Kidney (tissue), 22 donors: ENCODE measurements at places on chromosomes 12 and 14. TPM values are rescaled to one million over a fixed set of nuclear protein-coding genes. Genes with fewer than 3 reads are reported as not detected.

DNA sequence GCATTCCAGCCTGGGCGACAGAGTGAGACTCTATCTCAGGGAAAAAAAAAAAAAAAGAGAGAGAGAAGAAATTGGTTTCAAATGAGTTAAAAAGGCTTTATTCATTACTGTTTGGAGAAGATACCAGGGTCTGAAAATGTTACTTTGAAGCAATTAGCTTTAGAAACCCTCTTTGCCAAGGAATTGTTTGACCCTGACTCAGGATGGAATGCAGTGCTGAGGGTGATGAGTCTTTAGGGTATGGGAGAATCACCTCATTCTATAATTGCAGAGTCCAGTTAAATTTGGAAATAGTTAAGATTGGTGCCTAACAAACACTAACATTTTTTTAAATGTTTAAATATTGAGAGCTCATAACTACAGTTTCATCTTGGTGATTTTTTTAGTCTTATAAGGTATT is 13.3 kb downstream of the RAP1B start:
- H3K27ac ChIP-seq = no peak overlapping the region
- no peaks in the 10 kb centered on the region for H3K4me1 ChIP-seq
- no peak overlapping the region for H3K4me3 ChIP-seq
- DNase-seq = no peak

The DPPA3 gene
- total RNA-seq = not detected

The SRSF9 gene
- 144 TPM for total RNA-seq

DNA sequence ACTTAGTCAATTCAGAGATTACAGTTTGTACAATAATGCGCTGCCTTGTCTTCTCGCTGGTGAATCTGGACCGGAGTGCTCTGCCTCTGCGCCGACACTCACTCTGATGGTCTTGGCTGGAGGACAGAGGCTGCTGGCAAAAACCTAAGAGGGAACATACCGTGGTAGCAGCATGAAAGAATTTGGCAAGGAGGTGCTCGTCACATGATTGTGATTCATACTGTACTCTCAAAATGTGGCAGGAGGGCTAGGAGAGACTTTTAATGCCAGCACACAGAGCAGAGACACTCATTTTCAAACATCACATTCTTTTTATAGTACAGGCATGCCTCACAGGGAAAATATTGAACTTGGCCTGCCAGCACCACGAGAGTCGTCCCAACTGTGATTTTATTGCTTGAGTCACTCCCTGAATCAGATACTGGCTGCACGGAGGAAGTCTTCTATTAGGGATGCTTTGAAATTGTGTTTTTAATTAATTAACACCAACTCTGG is 67.8 kb downstream of the HMGA2 start:
- no peaks in the 10 kb centered on the region for H3K27me3 ChIP-seq
- H3K4me1 ChIP-seq = peaks cover 27% of the 10 kb centered on the region
- DNase-seq = peak; percentile 81
- peak overlapping the region; percentile 27 for H3K4me3 ChIP-seq
- H3K36me3 ChIP-seq = no peaks in the 10 kb centered on the region

- DNase-seq = no peak
- H3K27ac ChIP-seq = no peak overlapping the region
- H3K36me3 ChIP-seq = no peaks in the 10 kb centered on the region
- H3K27me3 ChIP-seq = no peaks in the 10 kb centered on the region
Measured at GRCh38 chr12:60468546-60468945, 872.7 kb downstream of the SLC16A7 start.

The GDF3 gene
- 0.66 TPM for total RNA-seq

- H3K27ac ChIP-seq = no peak overlapping the region
- H3K27me3 ChIP-seq = no peaks in the 10 kb centered on the region
- no peaks in the 10 kb centered on the region for H3K36me3 ChIP-seq
Measured at GRCh38 chr12:60421741-60422140, 825.9 kb downstream of the SLC16A7 start.

GRCh38 chr14:52547526-52547925 is 4.8 kb downstream of the TXNDC16 start:
- H3K36me3 ChIP-seq = no peaks in the 10 kb centered on the region
- H3K27me3 ChIP-seq = no peaks in the 10 kb centered on the region
- no peak overlapping the region for H3K4me3 ChIP-seq

- H3K4me3 ChIP-seq = peak overlapping the region; percentile 41
- no peaks in the 10 kb centered on the region for H3K4me1 ChIP-seq
Measured at GRCh38 chr12:51390891-51391282, 319 bp downstream of the GALNT6 start.

DNA sequence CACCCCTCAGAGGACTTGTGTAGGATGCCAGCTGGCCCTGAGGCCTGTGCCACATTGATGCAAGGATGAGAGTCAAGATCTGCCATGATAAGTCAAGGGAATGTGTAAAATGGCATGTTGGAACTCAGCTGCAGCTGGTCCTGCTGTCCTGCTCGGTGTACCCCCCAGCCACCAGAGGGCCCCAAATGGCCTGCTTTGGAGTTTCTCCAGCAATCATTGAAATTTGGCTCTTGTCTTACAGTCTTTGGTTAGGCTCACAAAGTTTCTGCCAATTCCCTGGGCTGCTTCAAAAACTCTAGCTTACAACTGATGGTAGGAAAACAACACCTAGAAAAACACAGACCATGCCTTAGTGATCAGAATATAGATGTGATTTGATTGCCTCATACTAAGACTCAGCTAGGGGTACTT is 76.8 kb downstream of the HSD17B6 start:
- peak; percentile 64 for DNase-seq
- H3K36me3 ChIP-seq = no peaks in the 10 kb centered on the region
- H3K27me3 ChIP-seq = no peaks in the 10 kb centered on the region
- no peak overlapping the region for H3K4me3 ChIP-seq
- no peaks in the 10 kb centered on the region for H3K4me1 ChIP-seq
- H3K27ac ChIP-seq = no peak overlapping the region

The CLMN gene
- 151 TPM for total RNA-seq

DNA sequence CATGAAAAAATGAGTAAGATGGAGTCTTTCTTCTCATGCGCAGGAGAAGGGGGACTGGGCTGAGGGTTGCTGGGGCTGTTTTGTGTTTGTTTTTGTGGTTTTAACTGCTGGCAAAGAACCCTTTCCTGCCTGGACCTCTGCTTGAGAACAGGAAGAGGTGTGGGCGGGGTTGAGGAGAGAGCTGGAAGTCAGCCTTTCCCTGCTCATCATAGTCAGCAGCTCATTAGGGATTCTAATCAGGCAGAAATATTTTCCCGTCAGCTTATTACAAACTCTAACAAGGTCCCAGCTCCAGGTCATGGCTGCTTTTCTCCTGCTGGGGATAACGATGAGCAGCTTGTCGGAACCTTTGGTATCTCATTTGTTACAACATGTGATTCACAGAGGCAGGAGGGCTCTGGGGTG is 185.0 kb upstream of the NRXN3 start:
- H3K4me3 ChIP-seq = no peak overlapping the region
- no peak overlapping the region for H3K27ac ChIP-seq
- no peak for DNase-seq

- H3K27me3 ChIP-seq = no peaks in the 10 kb centered on the region
- no peaks in the 10 kb centered on the region for H3K36me3 ChIP-seq
- H3K4me3 ChIP-seq = no peak overlapping the region
Measured at GRCh38 chr12:44863867-44864266, 12.2 kb downstream of the NELL2 start.

GRCh38 chr12:106255952-106256351 is 8.1 kb upstream of the CKAP4 start:
- no peak overlapping the region for H3K4me3 ChIP-seq
- H3K36me3 ChIP-seq = no peaks in the 10 kb centered on the region
- H3K27ac ChIP-seq = no peak overlapping the region

The CCDC85C gene
- total RNA-seq = 21.4 TPM

The NPAS3 gene
- total RNA-seq = 5.0 TPM

GRCh38 chr12:43861840-43862150 is 25.9 kb downstream of the TMEM117 start:
- H3K36me3 ChIP-seq = no peaks in the 10 kb centered on the region
- H3K4me1 ChIP-seq = no peaks in the 10 kb centered on the region
- H3K27ac ChIP-seq = no peak overlapping the region
- DNase-seq = no peak
- H3K4me3 ChIP-seq = no peak overlapping the region
- no peaks in the 10 kb centered on the region for H3K27me3 ChIP-seq

GRCh38 chr12:65867394-65867793 is 43.1 kb downstream of the HMGA2 start:
- H3K27ac ChIP-seq = no peak overlapping the region
- no peak for DNase-seq
- no peaks in the 10 kb centered on the region for H3K36me3 ChIP-seq
- no peaks in the 10 kb centered on the region for H3K27me3 ChIP-seq

GRCh38 chr12:101923045-101923718 is 45.8 kb downstream of the DRAM1 start:
- no peaks in the 10 kb centered on the region for H3K4me1 ChIP-seq
- no peak overlapping the region for H3K4me3 ChIP-seq
- H3K27me3 ChIP-seq = no peaks in the 10 kb centered on the region
- H3K27ac ChIP-seq = peak overlapping the region; percentile 43

GRCh38 chr14:85085981-85086380 is 444.0 kb upstream of the FLRT2 start:
- H3K4me1 ChIP-seq = no peaks in the 10 kb centered on the region
- H3K27me3 ChIP-seq = no peaks in the 10 kb centered on the region
- peak; percentile 22 for DNase-seq
- H3K36me3 ChIP-seq = no peaks in the 10 kb centered on the region
- no peak overlapping the region for H3K4me3 ChIP-seq

The IL26 gene
- not detected for total RNA-seq

DNA sequence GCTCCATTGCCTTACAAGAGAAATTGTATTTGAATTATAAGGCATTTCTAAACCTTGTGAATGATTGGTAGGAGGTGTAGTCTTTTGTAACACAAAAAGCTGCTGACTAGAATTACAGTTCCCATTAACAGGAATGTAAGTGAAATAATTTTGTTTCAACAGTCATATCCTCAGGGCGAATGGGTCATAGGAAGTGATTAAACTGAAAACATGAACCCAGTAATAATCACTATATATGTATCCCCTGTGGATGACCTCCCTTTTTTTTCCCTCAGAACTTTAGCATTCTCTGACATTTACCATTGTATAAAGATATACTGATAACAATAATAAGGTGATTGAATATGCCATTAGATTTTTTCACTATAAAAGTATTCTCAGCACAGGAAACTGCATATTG is 312.3 kb downstream of the ATP23 start:
- no peaks in the 10 kb centered on the region for H3K36me3 ChIP-seq
- no peaks in the 10 kb centered on the region for H3K27me3 ChIP-seq
- no peak overlapping the region for H3K4me3 ChIP-seq
- H3K4me1 ChIP-seq = no peaks in the 10 kb centered on the region
